NCI-H82 (cell line): ENCODE measurements at places on chromosomes 3 and 15.
A peak's percentile ranks its signal among the peaks of the same experiment; 100 is the strongest.

GRCh38 chr3:119295816-119296726 lies 1.9 kb downstream of the ARHGAP31 start:
- no peak for DNase-seq

DNA sequence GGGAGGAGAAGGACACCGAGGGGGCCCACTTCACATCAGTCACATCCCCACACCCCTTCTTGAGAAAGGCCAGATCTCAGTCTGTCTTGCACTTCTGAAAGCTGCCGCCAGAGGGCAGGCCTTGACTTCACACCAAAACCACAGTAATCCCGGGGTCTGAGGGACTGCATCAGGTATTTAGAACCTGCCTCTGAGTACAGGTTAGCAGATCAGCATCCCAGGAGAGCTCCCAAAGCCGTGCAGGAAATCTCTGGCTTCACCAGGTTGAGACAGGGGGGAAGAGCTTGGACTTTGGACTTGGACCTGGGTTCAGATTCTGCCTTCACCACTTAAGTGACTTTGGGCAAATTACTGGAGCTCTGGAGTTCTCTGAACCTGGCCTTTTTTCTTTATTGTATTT lies 50.3 kb downstream of the LHFPL4 start:
- DNase-seq = peak; percentile 88

- no peak for DNase-seq
These were observed 256.5 kb downstream of the MEIS2 start for GRCh38 chr15:36843822-36844221.

DNA sequence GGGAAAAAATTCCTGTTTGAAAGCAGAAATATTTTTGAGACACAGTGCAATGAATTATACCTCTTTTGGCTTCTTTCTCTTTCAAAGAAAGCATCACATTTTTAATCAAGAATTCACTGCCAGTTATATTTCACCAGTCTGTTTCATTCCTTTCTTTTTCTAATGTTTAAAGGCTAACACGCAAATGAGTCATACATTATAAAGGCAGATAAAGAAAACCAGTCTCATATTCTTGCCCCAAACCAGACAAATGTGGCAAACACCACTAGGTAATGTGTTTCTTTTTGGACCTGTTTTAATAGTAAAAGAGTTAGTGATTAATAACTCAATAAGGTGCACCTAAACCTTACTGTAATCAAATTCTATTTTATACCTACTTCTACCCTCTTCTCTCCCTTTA lies 83.8 kb downstream of the PLOD2 start:
- DNase-seq = no peak

- no peak for DNase-seq
These were observed 213.4 kb downstream of the ERC2 start for GRCh38 chr3:56254835-56255234.

DNA sequence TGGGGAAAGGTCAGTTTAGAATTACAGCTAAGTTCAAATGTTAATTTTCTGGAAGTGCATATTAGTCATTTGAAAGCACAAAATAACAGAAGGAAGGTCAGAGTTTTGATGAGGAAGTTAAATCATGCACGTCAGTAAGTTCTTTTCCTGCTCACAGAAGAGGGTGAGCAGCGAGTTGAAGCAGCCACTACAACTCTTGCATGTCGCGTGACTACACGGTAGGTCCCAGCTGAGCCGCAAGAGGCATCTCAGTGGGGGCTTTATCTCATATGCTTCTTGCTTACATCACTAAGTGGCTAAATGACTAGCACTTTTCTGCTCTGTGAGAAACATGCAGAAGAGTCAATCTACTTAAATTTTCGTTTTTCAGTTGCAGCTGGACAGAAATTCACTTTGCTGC lies 21.3 kb upstream of the SEC62 start:
- no peak for DNase-seq

DNA sequence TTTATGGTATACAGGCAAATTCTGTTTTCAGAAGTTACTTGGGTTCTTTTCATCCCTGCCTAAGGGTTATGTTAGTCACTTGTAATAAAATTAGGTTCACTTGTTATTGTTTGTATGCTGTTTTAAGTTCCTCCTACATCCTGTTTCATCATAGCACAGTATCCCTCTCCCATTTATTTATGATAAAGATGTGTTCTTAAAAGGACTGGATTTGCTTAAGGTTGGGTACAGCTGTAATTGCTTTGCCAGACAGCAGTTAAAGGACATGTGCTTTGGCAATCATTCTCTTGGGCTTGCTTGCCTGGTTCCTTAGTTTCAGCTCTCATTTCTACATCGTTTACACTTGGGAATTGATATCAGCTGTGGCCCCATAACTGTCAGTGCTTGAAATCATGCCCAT lies 11.7 kb downstream of the ATP2C1 start:
- no peak for DNase-seq

DNA sequence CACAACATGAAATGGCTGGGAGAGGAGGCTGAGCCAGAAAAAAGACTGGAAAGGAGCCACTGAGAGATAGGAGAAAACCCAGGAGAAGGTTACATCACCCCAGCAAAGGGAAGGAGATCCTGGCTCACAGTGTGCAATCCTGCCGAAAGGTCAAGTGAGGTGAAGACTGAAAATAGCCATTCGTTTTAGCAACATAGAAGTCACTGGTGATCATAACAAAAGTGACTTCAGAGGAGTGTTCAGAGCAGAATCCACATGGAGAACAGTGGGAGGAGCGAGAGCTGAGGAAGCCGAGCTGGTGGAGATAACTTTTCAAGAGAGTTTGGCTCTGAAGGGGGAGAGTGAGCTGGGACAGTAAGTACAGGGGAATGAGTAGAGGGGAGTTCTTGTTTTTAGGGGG lies 5.4 kb upstream of the HEG1 start:
- DNase-seq = no peak

- no peak for DNase-seq
These were observed 135.3 kb downstream of the RPLP1 start for GRCh38 chr15:69587723-69588426.

DNA sequence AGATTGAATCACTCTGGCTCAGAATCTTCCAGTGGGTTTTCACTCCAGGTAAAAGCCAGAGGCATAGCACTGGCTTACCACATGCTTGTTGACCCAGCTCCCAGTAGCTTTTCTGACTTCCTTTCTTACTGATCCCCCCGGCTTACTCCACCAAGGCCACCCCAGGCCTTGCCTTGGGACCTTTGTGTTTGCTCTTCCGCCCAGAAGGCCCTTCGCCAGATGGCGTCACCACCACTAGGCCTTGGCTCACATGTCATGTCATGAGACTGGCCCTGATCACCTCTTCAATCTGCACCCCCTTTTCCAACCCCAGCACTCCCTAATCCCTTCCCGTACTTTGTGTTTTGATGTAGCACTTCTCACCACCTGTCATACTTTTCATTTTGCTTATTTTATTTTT lies 98.5 kb upstream of the UMPS start:
- no peak for DNase-seq

GRCh38 chr15:90684281-90684680 lies 32.9 kb upstream of the BLM start:
- no peak for DNase-seq

DNA sequence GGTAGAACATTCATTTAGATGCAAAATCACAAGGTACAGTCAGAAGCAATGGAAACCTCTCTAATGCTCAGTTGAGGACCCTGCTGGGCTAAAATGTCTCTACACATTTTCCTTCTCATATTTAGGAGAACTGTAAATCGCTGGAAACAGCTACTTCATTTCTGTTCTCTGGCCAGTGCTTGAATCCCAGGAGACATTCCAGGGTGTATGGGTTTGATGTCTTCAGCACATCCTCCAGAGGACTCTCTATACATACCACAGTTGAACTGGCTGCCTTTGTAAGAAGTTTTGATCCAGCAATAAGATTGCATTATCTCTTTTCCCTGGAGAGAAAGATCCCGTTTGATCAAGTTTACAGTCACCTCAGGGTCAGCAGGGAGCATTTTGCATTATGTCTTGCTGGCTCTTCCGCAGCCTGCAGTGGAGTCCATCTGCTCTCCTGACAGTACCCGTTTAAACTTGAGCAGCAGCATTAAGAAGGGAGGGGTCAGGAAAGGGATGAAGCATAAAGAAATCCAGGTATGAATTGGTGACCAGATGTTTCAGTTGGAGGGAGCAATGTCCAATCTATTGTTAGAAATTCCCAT lies 676.0 kb downstream of the EPHA3 start:
- DNase-seq = peak; percentile 50

DNA sequence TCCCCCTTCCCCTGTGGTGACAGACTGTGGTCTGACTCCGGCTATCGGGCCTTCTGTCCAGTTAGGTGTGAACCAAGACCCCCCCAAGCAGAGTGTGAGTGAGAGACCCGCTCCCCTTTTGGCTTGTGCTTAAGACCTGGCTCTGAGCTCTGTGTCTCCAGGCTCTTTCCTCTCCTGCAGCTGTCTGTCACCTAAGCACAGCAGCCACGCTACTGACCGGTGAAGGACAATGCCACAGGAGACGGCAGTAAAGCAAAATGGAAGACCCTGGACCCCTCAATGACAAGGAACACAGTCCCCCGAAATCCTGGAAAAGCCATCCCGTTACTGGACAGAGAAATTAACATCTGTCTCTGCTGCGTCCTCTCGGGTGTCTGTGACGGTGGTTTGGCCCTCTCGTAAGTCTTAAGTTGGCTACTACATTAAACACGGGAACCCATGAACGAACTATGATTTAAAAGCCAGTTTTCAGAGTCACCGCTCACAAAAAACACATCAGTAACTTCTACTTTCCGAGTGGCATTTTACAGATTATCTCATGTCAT lies 53.7 kb downstream of the CHSY1 start:
- DNase-seq = no peak

DNA sequence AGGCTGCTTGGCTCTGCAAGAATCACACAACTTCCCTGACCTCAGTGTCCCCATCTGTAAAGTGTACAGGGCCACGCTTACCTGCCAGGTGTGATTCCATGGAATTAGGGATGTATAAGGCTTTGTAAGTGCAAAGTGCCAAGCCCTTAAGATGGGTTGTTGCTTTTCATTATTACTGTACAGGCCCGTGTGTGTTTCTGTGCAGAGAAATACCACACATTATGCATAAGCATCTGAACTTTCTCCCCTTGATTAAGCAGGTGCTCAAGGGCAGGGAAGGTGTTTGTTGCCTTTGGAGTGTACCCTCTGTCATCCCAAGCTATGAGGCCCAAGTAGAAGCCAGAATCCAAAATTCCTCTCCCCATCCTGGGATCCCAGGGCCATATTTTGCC lies 13.6 kb upstream of the HRH1 start:
- DNase-seq = no peak

- DNase-seq = no peak
These were observed 9.1 kb upstream of the ISL2 start for GRCh38 chr15:76327191-76328105.
